ENCODE measurements at places on chromosomes 11 and 22. TPM values are rescaled to one million over a fixed set of nuclear protein-coding genes. Genes with fewer than 3 reads are reported as not detected.

The AMOTL1 gene
- 0.78 TPM for total RNA-seq

The RIC3 gene
- 9.4 TPM for total RNA-seq

The FLRT1 gene
- total RNA-seq = not detected

DNA sequence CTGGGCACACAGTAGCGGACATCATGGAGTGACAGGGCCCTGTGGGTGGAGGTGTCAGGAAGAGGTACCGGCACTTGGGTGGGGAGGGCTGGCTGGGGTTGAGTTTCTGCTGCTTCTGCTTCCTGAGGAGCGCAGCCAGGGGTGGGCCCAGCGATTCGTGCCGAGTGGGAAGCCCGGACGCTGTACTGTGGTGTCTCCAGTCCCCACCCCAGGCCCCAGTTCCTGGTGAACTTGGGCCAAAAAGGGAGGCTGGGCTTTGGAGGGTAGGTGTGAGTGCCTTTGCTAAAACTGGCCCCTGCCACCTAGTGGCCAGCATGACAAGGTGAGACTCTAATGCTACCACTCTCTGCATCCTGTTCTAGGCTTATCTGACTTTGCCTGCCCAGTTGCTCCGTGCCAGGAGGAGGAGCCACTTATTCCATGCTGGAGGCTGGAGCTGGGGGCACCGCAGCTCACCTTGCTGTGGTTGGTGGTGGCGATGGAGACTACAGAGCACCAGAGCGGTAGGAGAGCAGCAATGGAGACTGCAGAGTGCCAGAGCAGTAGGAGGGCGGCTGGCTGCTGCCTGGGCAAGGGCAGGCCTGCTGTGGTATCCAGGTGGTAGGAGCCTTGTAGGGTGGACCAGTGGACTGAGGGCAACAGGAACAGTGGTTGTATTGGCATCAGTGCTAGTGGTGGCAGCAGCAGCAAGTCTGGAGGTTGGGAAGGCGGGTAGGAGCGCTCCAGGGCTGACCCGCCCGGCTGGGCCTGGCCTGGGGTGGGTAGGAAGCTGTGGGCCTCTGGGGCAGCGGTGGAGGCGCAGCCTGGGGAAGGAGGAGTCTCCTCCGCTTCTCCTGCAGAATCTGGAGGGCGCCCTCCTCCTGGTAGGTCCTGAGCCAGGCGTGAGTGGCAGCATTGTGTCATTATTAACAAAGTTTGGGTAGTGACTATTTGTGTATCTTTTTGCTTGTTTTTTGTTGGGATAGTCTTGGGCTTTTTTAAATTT is 2.2 kb upstream of the RFPL2 start:
- H3K27ac ChIP-seq = no peak overlapping the region
- no peak overlapping the region for H3K4me3 ChIP-seq
- H3K27me3 ChIP-seq = no peaks in the 10 kb centered on the region
- DNase-seq = peak; percentile 25

GRCh38 chr11:116109228-116109627 is 605.0 kb upstream of the CADM1 start:
- no peak overlapping the region for H3K4me3 ChIP-seq
- H3K4me1 ChIP-seq = no peaks in the 10 kb centered on the region
- no peak overlapping the region for H3K27ac ChIP-seq
- H3K27me3 ChIP-seq = no peaks in the 10 kb centered on the region
- no peaks in the 10 kb centered on the region for H3K36me3 ChIP-seq

DNA sequence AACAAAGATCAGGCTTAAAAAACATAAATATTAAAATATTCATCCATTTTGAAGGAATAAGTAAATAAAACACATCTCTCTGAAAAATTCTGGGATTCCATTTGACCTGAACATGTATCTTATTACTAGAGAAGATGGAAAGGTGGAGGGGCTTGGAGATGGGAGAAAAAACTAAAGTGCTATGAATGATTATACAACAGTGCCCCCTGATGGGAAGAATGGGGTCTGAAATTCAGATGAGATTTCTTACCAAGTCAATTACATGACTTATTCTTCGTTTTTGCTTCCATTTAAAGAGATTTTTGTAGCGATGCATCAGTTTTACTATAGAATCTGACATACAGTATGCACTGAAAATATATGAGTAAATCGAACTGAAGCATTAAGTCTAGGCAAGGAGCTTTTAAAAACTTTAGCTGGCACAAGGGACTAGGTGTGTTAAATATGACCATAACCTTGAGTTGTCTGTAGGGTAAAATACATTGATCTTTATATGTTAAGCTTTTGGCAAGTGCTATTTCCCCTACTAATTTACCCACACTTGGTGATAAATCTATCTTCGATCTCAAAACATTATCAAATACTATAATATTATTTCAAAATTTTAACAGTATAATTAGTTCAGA is 718.8 kb downstream of the CNTN5 start:
- H3K27me3 ChIP-seq = no peaks in the 10 kb centered on the region
- DNase-seq = no peak
- H3K4me3 ChIP-seq = no peak overlapping the region
- H3K4me1 ChIP-seq = no peaks in the 10 kb centered on the region
- no peak overlapping the region for H3K27ac ChIP-seq

- H3K27ac ChIP-seq = no peak overlapping the region
- H3K36me3 ChIP-seq = peaks cover 26% of the 10 kb centered on the region
- DNase-seq = no peak
- H3K4me1 ChIP-seq = peaks cover 19% of the 10 kb centered on the region
- no peaks in the 10 kb centered on the region for H3K27me3 ChIP-seq
- no peak overlapping the region for H3K4me3 ChIP-seq
These were observed 5.9 kb downstream of the PCNX3 start for GRCh38 chr11:65621460-65621859.

DNA sequence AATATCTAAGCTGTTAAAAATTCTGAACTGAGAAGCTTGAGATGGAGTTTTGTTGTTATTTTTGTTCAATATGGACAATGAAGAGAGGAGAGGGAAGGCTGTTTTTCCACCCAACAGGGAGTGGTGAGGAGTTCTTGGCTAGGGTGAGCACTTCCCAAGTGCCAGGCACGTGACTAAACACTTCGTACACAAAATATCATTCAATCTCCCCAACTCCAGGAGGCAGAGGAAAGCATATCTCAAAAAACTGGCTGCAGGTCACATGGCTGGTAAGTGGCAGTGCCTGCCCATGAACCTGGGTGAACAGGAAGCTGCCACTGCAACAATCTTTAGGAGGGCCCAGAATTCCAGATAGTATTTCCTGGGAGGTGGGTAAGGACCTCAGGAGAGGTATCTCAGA is 11.6 kb downstream of the ELF5 start:
- H3K4me1 ChIP-seq = no peaks in the 10 kb centered on the region
- H3K27me3 ChIP-seq = no peaks in the 10 kb centered on the region
- H3K4me3 ChIP-seq = no peak overlapping the region
- no peak overlapping the region for H3K27ac ChIP-seq

- DNase-seq = no peak
- no peak overlapping the region for H3K4me3 ChIP-seq
- H3K27me3 ChIP-seq = no peaks in the 10 kb centered on the region
- no peaks in the 10 kb centered on the region for H3K4me1 ChIP-seq
- no peaks in the 10 kb centered on the region for H3K36me3 ChIP-seq
These were observed 328.6 kb downstream of the TMEM135 start for GRCh38 chr11:87366346-87366745.
